ENCODE measurements at places on chromosomes 6 and 20.

- DNase-seq = peak; percentile 63
Measured at GRCh38 chr6:135183002-135183531, 2.0 kb downstream of the MYB start.

GRCh38 chr6:126140015-126140414 lies 153.7 kb downstream of the TRMT11 start:
- no peak for DNase-seq

GRCh38 chr6:41940759-41941279 lies 789 bp downstream of the CCND3 start:
- peak; percentile 64 for DNase-seq

GRCh38 chr6:44169886-44170570 lies 11.4 kb downstream of the CAPN11 start:
- no peak for DNase-seq

DNA sequence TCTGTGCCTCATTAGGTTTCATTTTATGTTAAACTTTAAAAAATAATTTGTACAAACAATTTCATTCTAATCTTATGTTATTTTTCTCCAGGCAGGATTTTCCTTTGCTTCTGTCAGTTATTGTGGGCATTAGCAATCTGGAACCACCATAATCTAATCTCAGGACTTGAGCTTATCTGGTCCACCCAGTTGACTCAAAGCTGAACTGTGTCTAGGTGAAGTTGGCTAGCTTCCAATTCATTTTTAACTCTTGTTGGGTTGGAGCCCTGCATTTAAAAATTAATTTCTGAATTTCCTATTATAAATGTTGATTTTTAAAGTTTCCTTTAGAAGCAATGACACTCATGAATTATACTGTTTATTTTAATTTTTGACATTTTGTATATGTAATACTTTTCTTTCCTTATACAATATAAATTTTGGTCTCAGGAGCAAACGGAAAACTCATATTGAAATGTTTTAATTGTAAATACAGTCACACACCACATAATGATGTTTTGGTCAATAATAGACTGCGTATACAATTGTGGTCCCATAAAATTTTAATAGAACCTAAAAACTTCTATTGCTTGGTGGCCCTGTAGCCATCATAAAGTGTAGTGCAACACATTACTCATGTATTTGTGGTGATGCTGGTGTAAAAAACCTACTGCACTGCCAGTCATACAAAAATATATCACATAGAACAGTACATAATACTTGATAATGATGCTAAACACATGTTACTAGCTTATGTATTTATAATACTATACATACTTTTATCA lies 121.3 kb downstream of the CLVS2 start:
- no peak for DNase-seq

- DNase-seq = no peak
Measured at GRCh38 chr6:143821359-143821758, 21.8 kb upstream of the LTV1 start.

- no peak for DNase-seq
Measured at GRCh38 chr6:79076160-79076559, 1.9 kb downstream of the PHIP start.

- no peak for DNase-seq
Measured at GRCh38 chr6:52271852-52272460, 12.6 kb downstream of the MCM3 start.

DNA sequence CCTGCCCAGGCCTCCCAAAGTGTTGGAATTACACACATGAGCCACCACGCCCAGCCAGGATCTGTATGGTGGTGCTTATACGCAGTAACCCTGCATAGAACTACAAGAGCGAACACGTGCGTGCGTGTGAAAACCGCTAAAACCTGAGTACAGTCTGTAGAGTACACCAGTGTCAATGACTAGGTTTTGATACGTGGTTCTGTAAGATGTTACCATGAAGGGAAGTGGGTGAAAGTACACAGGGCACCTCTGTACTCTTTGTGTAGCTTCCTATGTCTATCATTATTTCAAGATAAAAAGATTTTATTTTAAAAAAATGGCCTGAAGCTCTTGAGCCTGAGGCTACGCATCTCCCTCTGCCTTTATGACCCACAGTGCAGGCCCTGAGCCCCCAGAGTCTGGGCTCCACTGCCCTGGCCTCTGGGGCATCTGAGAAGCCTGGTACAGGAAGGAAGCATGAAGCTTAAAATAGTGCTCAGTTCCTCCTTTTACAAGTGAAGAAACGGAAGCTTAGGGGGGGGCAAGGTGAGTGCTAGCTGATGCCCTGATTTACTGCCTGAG lies 21.6 kb downstream of the LY86 start:
- no peak for DNase-seq

DNA sequence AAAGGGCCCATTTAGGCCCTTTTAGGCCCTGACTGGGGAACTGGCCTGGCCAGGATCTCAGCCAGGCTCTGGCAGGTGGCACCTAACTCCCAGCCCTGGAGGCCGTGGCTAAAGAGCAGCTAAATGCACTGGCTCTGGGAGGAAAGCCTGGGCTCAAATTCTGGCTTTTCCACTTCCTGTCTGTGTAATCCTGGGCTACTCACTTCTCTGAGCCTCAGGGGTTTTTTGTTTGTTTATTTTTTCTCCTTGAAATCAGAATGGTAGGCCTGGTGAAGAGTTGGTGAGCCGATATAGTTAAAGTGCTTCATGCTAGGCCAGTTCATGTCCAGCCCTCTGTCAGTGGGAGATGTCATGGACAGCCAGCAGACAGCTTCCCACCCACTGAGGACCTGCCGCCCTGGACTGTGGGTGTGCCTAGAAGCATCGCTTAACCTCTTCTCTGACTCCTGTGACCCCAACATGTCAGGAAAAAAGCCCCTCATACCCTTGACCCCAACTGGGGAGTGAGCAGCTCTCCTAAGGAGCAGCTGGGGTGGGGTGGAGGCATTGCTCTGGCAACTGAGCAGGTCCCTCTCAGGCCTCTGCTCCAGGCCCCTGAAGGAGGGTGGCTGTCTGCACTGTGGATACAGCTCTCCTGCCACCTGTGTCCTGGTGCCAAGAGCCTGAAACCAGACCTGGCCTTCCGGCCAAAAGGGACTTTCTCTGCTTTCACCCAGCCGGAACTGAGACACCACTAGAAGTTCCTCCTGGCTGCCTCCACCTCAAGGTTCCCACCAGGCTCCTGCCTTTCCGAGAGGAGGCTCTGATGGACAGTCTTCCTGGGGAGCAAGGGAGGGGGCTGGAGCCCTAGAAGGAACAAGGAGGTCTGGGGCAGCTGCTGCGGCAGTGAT lies 57.2 kb upstream of the MYL9 start:
- DNase-seq = no peak

DNA sequence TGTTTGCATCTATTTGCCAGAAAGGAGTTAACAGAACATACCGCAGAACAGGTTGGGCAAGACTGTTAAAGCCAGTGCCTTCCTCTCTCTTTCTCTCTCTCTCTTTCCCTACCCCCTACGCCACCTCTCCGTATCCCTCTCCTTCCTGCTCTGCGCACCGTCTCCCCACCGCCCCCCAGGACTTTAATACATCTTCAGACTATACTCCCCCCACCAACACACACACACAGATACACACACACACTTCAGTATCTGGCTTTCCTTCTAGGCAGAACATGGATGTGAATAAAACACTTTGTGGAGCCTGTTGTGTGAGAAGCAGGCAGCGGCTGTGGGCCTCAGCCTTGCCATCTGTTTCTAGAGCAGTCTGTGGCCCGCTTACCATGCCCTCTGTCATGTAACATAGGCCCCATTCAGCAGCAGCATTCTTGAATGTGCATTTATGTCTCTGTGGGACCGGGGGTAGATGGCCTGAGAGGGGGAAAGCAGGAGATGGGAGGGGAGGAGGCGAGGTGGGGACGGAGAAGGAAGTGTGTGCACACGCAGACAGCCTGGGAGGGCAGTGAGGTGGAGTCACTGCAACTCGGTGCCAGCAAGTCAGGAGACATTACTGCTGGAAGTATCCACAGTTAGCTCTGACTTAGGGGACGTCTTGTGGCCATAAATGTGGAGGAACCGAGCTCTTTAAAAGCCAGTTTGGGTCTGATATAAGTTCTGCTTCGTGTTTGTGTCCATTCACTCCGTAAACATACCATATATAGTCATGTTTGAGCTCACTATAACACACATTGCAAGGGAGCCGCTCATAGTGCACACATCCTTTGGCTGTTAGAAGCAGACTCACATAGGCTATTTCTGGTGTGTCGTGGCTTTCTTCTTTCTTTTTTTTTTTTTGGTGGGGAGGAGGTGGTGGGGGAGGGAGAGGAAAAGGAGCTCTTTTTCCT lies 38.4 kb downstream of the RREB1 start:
- DNase-seq = no peak

DNA sequence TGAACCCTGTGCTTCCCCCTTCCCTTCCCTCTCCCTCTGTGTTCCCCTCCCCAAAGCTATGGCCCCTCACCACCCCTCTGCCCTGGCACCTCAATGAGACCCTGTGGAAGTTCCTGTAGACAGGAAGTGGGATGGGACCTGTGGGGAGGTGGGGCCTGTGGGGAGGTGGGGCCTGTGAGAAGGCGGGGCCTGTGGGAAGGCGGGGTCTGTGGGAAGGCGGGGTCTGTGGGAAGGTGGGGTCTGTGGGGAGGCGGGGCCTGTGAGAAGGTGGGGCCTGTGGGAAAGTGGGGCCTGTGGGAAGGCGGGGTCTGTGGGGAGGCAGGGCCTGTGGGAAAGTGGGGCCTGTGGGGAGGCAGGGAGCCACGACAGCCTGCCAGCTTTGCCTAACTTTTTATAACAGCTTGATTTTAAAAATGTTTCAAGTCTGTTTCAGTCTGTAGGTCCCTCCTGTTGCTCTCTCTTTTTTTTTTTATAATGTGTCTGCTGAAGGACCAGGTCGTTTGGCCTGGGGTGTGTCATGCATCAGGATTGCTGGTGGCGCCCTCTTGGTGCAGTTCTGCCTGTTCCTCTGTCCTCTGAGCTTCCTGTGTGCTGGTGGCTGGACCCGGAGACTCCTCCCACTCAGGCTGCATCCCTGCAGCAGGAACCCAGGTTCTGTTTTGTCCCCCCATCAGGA lies 70.5 kb upstream of the SLCO4A1 start:
- no peak for DNase-seq

DNA sequence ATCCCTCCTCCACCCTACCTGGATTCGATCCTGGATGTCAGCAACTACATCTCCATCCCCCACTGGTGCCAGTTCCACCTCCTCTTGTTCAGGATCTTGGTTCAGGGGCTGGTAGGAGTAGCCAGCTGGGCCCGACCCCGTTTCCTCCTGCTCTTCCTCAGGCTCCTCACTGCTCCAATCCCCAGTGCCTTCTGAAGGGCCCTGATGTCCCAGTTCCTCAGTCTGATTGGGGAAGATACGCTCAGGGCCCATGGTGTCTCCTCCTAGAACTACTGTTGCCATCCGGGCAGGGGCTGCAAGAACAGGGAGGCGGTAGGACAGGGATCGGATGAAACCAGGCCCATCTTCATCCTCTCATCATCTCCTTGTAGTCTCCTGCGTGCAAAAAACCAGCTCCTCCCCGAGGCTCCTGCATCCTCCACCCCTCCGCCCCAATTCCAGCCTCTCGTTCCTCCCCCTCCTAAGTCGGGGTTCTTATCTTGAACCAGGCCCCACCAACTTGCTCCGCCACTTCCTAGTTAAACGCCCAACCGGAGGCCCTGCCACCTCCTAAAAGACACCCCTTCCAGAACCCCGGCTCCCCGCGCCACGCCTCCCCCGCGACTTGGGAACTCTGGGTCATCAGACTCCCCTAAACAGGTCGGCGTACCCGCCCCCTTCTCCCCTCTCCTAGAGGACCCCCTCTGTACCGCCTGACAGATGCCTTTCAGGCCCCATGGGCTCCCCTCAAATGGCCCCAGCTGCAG lies 476 bp downstream of the MEA1 start:
- DNase-seq = no peak

- DNase-seq = no peak
Measured at GRCh38 chr6:87724983-87725811, 23.2 kb upstream of the AKIRIN2 start.

GRCh38 chr20:36959242-36959641 lies 7.7 kb upstream of the SAMHD1 start:
- no peak for DNase-seq

DNA sequence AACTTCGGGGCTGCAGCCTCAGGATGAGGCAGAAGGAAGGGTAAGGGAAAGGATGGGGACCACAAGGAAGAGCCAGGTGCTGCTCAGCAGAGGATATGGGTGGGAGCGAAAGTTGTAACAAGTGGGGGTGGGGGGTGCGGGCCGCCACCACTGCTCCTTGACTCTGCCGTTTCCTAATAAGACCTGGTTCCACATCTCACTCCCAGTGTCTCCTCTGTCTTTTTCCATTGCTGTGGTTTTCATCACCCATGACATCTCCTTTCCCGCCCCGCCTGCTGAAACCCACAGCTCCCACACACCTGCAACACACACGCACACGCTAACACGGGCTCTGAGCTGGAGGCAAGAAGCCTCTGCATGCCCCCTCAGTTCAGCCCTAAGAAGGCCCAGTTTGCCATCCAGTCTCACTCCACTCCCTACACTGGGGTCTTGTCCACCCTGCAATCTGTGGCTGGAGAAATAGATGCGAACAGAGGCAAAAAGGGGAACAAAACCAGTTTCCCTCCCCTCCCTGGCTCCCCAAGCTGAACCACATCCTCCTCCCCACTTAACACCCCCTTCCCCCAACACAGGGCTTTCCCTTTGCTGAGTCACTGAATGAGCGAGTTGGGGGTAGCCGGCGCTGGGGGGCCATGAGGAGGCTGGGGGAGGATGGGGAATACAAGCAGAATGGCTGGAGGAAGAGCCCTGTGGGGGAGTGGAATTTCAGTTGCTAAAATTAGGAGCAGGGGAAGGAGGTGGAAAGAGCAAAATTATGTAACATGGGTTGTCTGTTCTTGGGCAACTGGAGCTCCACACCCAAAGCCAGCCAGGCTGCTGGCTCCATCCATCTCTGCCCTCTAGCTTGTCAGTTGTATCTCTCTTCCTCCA lies 11.5 kb downstream of the NFKBIL1 start:
- DNase-seq = no peak

DNA sequence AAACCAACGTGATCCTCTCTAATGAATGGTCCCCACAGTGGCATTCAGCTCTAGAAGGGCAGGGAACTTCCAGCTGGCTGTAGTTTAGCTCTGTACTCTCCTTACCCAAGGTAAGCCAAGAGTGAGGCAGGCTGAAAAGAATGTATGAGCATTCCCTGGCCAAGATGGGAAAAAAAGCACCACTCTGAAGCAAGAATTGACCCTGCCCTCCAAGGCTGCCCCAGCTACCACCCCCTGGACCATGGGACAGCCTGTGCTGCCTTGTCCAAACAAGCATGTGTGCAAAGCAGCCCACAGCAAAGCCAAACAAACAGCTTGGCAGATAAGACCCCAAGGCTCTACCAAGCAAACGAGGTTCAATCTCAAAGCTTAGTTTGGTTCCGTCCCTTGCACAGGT lies 73.9 kb downstream of the GFOD1 start:
- no peak for DNase-seq
